ENCODE measurements at places on chromosomes 5 and 9.

- no peak for DNase-seq
Measured at GRCh38 chr9:127793093-127793708, 7.4 kb downstream of the CDK9 start.

DNA sequence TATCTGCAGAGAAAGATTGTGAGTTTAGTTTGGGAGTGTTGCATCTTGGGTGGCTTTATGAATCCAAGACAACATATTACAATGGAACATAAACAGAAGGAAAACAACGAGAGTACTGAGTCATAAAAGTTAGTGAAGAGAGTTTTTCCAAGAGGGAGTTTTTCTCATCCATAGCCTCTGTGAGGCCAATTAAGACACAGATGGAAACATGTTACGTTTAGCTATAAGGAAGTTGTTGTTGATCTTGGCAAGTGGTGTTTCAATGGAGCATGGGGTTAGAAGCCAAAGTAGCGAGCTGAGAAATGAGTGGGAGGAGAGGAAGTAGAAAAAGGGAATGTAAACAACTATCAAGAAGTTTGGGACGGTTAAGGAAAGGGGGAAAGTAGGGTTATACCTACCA is 53.3 kb upstream of the SPATA31D4 start:
- DNase-seq = no peak

- DNase-seq = no peak
Measured at GRCh38 chr5:90888511-90889324, 330.1 kb downstream of the ADGRV1 start.

GRCh38 chr9:76646249-76646648 is 118.0 kb upstream of the PCA3 start:
- no peak for DNase-seq

DNA sequence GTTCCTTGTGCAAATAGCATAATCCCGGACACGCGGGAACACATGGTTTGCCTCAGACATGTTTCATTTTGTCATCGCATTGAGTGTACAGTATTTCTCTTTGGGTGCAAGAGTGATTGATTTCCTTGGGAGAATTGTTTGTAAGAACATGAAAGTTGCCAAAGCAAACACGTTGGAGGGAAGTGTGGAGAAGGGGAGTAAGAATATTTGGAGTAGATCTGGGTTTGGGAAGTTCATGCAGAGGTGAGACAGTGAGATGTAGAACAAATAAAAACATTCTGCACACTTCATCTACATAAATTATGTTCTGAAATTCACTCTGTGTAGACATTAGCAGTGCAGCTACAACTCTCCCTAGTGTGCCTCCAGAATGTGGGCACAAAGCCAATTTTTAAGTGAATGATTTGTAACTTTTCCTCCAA is 24.0 kb downstream of the FOXD1 start:
- DNase-seq = no peak

DNA sequence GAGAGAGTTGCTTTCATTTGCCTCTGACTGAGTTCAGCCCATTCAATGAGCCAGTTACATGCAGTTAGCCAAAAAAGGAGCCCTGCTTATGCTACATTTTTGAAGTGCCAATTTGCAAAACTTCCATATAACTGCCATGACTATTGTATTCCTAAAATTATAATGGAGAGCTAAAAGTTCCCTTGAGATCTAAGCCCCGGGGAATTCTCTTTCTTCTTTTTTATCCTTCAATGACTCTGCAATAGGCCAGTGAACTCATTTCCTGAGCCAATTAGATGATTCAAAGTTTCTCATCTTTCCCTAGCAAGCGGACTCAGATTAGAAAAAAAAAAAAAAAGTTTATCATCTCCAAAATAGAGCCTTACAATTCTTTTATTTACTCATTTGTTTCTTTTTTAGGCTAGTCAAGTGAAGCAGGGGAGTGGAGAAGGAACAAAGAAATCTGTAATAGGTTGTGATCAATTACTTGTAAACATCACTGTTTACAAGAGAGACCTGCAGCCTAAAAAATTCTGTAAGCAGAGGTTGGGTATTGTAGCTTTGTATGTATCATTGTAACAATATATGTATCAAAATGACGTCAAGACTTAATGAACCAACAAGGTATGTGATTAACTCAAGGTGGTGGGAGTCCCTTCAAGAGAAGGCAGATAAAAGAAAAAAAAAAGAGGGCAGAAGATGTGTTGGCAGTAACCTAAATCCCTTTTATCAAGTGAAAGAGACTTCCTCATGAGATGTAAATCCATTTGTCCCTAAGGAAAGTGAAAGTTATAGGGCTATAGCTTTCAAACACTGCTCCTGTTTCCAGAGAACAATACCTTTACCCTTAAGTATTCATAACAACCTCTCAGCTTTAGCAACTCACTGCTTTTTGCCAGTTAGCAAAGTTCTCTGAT is 48.7 kb upstream of the HOMER1 start:
- DNase-seq = no peak

GRCh38 chr5:179862296-179862695 is 3.7 kb upstream of the MRNIP start:
- DNase-seq = no peak

GRCh38 chr9:76687861-76688391 is 76.3 kb upstream of the PCA3 start:
- no peak for DNase-seq

- no peak for DNase-seq
Measured at GRCh38 chr9:134559013-134559412, 82.6 kb upstream of the COL5A1 start.

All from activated CD4-positive, alpha-beta T cell treated with anti-CD3 and anti-CD28 coated beads for 4 hours (primary cell).